ENCODE measurements at places on chromosomes 5 and 9. TPM values are rescaled to one million over a fixed set of nuclear protein-coding genes. Genes with fewer than 3 reads are reported as not detected.

The CCL28 gene
- total RNA-seq: 0.12 TPM

The OMD gene
- not detected for total RNA-seq

The PNPLA7 gene
- total RNA-seq: not detected

The PDE4D gene
- total RNA-seq: 1.6 TPM

Measured in MG63 (cell line).